ENCODE measurements at places on chromosomes 4 and X. TPM values are rescaled to one million over a fixed set of nuclear protein-coding genes. Genes with fewer than 3 reads are reported as not detected.

GRCh38 chr4:164846566-164846965 lies 30.4 kb upstream of the APELA start:
- DNase-seq = no peak

- DNase-seq = no peak
These were observed 5.3 kb downstream of the GRIA3 start for GRCh38 chrX:123189338-123189737.

- no peak for DNase-seq
These were observed 75.8 kb downstream of the NUDT11 start for GRCh38 chrX:51420610-51421009.

- no peak for DNase-seq
These were observed 516.4 kb upstream of the BOD1L1 start for GRCh38 chr4:14143892-14144291.

DNA sequence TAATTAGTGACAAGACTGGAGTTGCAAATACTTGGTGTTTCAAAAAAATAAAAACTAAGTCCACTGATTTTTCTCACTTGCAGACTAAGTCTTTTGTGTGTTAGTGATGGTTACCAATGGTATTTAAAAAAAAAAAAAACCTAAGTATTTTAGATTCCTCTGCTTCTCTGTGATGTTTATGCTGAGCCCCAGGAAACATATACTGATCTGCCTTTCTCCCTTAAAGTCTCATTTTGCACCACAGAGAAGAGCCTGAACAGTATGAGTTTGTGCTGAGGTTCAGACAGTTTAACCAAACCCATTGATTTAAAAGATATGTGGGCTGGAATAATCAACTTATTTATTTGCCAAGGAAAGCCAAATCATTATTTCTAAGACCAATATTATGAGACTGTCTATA lies 1305.0 kb downstream of the PCDH18 start:
- DNase-seq = no peak

GRCh38 chrX:133699023-133699728 lies 283.9 kb upstream of the GPC4 start:
- DNase-seq = no peak

TLR8 gene
- total RNA-seq = 6.6 TPM

GRCh38 chrX:39582976-39583375 lies 514.8 kb downstream of the BCOR start:
- no peak for DNase-seq

GRCh38 chrX:148337873-148338272 lies 162.5 kb upstream of the AFF2 start:
- DNase-seq = no peak

ZCCHC12 gene
- total RNA-seq = not detected
